ENCODE measurements at places on chromosomes 1 and 21.

- DNase-seq: peak; percentile 37
Observed at GRCh38 chr21:42404539-42404938, 837 bp downstream of the UBASH3A start.

DNA sequence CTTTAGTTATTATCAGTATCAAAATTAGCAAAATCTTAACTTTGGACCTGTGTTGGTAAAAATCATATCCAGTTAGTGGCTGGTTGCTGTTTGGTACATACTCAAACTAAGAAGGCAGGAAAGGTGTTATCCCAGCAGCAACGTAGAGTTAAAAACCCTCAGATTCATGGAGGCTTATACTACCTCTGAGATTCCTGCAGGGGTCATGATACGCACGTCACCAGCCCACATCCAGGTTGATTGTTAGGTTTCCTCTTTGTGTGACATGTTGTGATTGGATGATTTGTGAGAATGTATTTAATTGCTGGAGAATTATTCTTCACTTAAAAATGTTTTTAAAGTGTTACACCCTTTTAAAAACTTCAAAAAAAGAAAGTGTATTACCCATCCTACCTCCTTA lies 423.3 kb upstream of the ADGRL2 start:
- peak; percentile 1 for DNase-seq

- no peak for DNase-seq
Observed at GRCh38 chr1:204830747-204831146, 39.9 kb upstream of the NFASC start.

DNA sequence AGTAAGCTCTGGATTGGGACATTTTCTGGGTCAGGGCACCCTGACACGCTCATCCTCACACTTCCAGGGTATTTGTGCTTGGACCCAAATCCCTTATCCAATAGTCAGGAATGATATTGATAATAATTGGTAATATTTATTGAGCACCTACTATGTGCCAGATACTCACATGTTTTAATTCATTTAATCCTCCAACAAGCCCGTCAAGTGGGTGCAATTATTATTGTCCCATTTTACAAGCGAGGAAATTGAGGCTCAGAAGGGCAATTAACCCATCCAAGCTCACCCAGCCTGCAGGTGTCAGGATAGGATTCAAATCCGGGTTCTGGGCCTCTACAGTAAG lies 11.4 kb upstream of the PADI3 start:
- no peak for DNase-seq

- no peak for DNase-seq
Observed at GRCh38 chr1:147738739-147739476, 21.5 kb downstream of the GJA5 start.

DNA sequence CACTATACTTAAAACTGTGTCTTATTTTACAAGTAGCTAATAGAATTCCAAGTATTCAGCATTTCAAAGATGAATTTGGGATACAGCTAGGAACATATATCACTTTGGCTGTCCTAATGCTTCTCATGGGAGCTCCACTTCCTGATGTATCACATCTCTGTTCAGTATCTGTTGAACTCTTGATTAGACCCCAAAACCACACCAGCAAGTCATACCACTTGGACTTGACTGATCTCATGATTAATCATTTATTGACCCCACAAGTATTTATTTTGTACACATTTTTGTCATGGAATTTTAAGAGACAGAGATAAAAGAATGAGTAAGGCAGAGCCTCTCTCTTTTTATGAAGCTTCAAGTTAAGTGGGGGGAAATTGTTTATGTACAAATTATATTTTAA lies 30.0 kb downstream of the TMPRSS15 start:
- DNase-seq: no peak
